Activated T-helper 9 cell treated with anti-CD3 and anti-CD28 coated beads, Interleukin-2, amount 50 U/mL, for 16 hours (primary cell): ENCODE measurements at places on chromosomes 3 and 15.

DNA sequence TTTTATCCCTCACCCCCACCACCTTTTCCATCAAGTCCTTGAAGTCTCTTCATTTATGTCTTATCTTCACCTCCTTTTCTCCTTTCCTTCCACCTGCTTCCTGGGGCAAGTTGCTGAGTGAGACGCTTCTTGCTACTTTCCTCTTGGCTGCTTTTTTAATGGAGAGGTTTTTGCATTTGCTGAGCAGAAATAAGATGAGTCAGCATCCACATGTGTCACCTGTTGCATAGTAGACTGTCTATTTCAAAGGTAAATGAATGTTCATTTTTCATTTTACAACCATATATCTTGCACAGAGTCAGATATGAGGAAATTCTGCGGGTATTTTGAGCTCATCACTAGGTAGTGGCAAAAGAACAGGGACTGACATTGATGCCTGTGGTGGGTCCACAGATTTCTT, 18.6 kb downstream of the C3orf52 start:
- no peak for DNase-seq

- DNase-seq: no peak
These were observed 413.7 kb upstream of the TBL1XR1 start for GRCh38 chr3:177610686-177611633.

DNA sequence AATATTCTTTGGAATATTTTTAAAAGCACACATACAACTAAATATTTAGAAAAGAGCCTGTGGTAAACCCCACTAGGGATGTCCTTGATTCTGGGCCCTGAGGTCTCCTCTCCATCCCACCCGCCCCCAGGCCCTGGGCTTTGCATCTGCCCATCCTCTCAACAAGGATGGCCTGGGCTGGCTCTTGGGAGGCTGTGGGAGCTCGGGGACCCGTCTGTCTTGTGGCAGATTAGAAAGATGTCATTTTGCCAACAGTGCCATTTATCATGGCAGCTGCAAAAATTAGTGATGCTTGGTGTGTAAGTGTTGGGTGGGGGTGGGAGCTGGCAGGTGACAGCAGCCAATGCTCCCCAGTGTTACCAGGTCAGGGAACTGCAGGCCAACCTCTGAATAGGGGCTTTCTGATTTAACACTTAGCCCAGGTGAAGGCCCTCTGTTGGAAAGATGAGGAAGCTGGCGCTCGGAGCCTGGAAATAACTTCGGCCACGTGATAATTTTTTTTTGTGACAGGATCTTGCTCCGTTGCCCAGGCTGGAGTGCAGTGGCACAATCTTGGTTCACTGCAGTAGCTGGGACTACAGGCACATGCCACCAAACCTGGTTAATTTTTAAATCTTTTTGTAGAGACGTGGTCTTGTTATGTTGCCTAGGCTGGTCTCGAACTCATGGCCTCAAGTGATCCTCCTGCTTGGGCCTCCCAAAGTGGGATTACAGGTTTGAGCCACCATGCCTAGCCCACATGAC, 16.9 kb upstream of the CSPG4 start:
- no peak for DNase-seq

DNA sequence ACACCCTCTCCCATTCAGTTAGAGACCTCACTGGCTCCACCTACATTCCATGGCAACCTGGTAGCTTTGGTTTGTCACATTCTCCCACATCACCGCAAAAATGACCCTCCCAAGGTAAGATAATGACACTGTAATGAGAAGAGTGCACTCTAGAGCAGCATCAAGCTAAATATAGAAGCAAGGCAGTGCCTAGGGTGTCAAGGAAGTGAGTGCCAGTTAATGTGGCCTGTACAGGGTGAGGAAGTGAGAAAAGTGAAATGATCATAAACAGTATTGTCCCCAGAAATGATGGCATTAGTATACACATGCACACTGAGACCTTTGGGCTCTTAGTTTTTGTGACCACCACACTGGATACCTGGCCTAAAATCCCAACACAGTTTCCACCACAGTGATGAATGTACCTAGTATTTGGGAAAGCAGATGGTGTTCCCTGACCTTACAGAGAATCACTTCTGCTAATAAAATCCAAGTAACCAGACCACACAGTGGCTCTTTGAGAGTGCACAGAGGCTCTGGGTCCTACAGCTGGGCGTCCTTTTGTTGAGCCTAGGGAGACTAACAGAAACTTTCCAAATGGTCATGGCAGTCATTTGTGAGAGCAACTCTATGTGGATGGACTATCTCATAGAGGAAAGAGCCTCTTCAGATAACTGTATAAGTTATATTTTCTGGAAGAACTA, 106.6 kb downstream of the ARPP21 start:
- DNase-seq: no peak

DNA sequence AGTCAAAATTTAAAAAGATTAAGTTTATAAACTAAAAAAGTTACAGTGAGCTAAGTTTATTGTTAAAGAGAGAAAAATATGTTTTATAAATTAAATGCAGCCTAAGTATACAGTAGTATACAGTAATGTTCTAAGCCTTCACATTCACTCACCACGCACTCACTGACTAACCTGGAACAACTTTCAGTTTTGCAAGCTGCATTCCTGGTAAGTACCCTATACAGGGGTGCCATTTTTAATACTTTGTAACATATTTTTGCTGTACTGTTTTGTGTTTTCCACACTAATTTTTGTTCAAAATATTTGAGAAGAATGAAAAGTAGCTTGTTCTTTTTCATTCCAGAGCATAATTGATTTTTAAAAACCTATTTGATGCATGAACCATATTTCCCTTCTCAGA, 524.9 kb downstream of the RBMS3 start:
- no peak for DNase-seq

DNA sequence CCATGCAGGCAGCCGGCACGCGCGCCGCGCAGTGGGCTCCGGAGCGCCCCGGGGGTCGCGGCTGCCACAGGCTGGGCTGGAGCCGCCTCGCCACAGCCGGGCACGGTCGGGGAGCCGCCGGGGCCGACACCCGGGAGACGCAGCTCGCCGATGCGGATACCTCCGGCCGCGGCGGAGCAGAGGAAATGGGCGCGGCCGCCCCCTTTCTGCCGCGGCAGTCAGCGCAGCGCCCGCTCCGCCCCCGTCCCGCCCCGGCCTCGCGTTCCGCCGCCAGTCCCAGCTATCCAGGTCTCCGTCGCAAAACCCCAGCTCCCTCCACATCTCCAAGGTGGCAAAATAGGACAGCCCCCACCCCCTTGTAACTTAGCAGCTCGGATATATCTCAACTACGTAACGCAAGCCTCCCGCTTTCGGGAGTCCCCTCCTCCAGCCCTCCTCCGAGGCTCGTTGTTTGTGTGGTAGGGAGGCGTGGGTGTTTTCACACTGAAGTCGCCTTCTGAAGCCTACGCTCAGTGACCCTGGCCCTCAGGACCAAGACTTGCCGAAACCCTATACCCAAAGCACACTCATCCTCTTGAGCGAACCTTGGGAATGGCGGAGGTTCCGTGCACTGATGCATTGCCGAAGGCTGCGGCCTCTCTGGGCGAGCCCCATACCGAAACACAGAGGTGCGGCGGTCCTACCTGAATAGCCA, at the start of gene SH3BP5:
Gene SH3BP5 (minus strand): TSS at position 182 of the 694 bp plus-strand sequence. CDS start 178 bp downstream, at position 4.
- DNase-seq: peak; percentile 63

DNA sequence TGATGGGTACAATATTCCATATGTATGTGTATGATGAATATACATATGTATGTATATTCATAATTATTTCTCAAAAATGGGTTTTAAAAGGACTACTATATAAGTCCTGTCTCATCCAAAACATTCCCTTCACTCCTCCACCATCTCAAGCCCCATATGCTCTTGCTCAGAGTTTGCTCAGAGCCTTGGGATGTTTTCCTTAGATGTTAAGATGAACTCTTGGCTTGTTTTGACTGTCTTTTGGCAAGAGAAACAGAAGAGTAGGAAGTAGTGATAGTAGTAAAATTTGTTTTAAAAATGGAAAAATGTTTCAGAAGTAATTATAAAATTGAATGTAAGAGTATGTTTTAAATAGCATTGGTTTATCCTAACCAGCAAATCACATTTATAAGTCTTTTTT, 6.2 kb upstream of the EPHA3 start:
- DNase-seq: no peak

DNA sequence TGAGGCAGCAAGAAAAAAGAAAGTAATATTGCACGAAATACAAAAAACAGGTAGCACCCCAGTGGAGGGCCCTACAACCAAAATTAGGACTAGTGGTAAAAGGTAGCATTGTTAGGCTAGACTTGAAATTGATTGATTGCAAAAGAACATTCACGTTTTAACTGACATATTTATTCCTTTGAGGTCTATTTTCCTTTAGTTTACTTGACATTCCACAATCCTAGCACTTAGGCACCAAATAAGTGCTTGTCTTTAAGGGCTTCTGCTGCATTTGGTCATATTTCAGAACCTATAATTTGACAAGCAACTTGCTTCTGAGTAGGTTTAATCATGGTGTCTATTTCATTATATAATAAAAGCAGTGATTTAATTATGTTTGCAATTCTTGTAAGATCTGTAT, 642.7 kb upstream of the AGTR1 start:
- no peak for DNase-seq
